Activated naive CD8-positive, alpha-beta T cell treated with anti-CD3 and anti-CD28 coated beads for 36 hours (primary cell): ENCODE measurements at places on chromosomes 7 and 10. TPM values are rescaled to one million over a fixed set of nuclear protein-coding genes. Genes with fewer than 3 reads are reported as not detected.

GRCh38 chr10:75592791-75593643, 161.6 kb downstream of the LRMDA start:
- DNase-seq = no peak

Gene ZNF511
- 77.3 TPM for total RNA-seq

DNA sequence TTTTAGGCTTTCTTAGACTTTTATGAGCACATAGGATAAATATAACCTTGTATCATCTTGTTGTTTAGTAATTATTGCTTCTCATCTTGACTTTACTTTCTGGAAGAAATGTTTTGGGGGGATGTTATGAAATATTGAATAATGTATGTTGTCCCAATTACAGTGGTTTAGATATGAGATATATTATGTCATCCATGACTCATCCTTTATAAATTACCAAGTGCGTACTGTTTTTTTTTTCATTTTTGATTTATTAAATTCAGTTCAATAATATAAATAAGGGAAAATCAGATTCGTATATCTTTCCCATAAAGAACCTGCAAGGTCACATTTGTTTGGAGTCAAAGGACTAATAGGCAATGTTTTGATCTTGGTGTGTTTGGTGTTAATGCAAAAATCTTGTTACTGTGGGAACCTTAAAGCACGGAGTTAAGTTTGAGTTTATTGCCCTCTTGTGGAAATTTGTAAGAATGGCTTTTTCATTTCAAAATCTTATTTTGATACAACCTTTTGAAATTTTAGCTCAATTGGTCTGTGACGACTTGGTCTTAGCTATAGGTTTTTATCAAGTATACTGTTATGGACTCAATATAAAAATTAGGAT, 108.6 kb downstream of the SRI start:
- DNase-seq = no peak

Gene GARIN1A
- 0.29 TPM for total RNA-seq

Gene XPNPEP1
- total RNA-seq = 96.5 TPM

Gene ARF5
- 93.6 TPM for total RNA-seq

DNA sequence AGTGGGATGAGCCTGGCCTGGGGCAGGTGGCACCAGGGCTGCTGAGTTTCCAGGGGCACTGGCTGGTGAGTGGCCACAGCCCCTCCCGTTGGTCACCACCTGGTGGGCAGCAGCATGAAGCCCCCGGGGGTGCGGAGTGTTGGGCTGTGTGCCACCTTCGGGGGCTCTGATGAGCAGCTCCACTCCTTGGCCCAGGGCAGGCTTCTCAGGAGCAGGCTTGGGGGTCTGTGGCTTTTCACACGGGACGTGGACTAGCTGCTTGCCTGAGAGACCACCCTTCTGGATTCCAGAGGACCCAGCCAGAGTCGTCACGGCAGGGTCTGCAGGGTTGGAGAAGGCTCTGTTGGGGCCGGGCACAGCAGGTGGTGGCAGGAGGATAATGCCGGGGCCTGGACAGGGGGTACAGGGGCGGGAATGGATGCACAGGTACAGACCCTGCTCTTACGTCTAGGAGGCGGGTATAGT, 193.1 kb downstream of the ADARB2 start:
- no peak for DNase-seq

GRCh38 chr10:33327751-33328150, 6.7 kb downstream of the NRP1 start:
- DNase-seq = no peak

GRCh38 chr10:60848680-60849079, 70.4 kb downstream of the CDK1 start:
- no peak for DNase-seq

DNA sequence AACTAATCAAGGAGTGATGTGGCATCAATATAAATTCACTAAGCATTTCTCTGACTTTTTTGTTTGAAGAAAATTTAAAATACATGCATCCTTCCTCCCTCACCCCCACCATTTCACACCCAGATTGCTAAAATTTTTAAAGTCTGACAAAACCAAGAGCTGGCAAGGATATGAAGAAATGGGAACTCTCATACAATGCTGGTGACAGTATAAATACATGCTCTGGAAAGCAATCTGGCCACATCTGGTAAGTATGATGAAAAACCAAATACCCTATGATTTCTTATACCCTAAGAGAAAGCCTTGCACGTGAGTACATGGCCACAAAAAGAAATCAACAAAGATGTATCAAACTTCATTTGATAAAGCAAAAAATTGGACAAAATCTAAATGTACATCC, 31.2 kb downstream of the P4HA1 start:
- DNase-seq = no peak

Gene FGL2
- 1.1 TPM for total RNA-seq

- no peak for DNase-seq
These were observed 104.3 kb downstream of the NRBF2 start for GRCh38 chr10:63237396-63237795.

DNA sequence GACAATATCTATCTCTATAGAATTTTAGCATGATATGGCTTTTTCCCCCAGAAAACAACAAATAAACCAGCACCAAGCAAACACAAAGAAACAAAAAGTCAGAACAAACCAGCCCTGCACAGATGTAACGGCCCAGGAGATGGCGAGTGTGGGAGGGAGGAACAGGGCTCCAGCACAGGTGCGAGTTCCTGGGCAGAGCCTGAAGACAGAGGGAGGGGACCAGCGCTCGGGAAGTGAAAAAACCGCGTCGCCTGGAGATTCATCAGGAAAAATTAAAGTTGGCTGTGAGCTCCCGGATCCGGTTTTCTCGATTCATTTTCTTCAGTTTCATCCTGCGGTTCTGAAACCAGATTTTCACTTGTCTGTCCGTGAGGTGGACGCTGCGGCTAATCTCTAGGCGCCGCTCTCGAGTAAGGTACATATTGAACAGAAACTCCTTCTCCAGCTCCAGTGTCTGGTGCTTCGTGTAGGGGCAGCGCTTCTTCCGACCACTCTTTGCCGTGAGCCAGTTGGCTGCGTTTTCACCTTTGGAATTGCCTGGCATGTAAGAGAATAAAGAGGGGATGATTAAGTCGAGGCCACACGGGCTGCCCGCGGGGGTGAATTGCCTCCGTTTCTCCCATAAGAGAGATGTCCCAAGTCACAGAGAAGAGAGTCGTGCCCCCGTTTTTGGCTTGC, 2.3 kb downstream of the HOXA10 start:
- no peak for DNase-seq

GRCh38 chr7:148982654-148983199, 45.6 kb downstream of the PDIA4 start:
- DNase-seq = peak; percentile 37

Gene CFTR
- total RNA-seq = not detected

DNA sequence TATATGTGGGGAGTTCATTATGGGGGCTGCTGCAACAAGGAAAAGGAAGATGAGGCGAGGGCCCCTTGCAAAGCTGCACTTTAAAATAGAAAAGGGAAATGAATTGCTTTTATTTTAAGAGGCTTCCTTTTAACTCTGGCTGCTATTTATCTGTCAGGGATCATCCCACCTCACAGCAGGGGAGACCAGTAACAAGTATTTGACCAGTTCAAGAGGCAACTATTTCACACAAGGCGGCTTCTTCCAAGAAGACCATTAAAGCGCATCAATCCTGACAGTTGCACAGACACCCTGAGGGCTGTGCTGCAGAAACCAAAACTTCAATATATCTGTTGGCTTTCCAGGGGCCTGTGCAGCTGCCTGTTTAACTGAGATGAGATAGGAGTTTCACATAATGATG, 1009.2 kb downstream of the SORCS3 start:
- DNase-seq = no peak

Gene TSPAN13
- total RNA-seq = 1.4 TPM

Gene GRM8
- not detected for total RNA-seq

DNA sequence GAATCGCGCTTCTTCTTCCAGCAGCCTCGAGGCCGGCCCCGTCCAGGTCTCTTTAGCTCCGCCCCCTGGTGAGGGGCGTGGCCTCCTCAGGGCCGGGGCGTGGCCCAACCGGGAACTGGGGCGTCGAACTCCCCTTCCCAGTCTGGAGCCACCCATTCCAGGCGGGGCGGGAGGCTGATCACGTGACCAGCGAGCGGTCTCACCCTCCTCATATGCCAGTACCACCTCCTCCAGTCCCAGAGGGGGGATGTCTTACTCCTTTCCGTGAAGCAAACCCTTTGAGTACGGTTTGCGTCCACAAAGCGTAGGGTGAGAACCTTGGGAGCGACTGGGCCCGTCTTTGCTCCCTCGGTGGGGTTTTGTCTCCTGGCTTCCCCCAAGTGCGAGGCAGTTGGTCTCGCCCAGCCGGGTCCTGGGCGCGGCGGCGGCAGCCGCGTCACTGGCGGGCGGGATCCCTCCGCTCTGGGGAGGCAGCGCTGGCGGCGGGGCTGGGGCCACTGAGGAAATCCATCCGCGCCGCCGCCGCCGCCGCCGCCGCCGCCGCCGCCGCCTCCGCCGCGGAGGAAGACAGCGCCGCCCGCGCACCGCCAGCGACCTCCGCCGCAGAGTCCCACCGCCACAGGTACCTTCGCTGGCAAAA, at the start of gene GNB2:
Gene GNB2 (plus strand): TSS at position 439 of the 640 bp plus-strand sequence. CDS start 2,526 bp downstream, outside the sequence.
- peak; percentile 98 for DNase-seq

DNA sequence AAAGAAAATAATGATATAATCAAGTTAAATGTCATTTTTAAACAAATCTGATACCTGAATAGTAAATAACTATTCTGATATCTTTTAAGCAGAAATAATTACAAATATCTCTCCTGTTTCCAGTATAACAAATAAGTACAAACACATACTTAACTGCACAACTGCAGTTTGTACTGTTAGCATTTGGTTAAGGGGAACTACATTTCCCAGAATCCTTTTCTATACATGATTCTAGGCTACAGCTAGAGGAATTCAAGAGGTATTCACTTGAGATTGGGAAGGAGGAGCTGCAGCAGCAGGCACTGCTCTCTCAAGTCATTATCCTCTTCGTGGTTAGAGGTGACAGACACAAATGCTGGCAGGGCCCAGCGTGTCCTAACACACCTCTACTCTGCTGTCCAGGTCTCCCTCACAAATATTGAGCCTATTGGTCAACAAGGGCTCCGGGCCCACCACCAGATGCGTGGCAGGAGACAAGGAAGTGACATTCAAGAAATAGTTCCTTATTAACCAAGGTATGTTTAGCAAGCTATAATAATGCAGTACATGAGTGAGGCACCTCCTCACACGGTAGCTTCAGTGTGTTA, 255.1 kb upstream of the MKLN1 start:
- no peak for DNase-seq

DNA sequence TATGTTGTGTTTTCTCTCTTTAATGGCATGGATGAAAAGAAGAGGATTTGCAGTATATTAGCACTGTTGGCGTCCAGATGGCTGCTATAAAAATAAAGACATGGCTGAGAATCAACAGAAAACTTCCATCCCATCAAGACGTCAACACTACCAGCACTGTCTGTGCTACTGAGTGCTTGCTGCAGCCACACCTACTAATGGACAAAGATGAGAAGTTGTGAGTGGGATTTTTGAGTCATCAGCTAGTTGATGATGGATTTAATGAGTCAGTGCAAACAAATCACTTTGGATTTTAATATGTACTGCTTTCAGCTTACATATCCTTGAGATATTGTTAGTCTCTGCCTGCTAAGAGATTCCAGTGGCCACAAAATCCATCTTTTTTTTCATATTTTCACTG, 631.0 kb upstream of the ANKRD30A start:
- no peak for DNase-seq

- DNase-seq = no peak
These were observed 83.5 kb upstream of the GNA12 start for GRCh38 chr7:2927592-2927991.

Gene NUTM2A
- total RNA-seq = 0.66 TPM

DNA sequence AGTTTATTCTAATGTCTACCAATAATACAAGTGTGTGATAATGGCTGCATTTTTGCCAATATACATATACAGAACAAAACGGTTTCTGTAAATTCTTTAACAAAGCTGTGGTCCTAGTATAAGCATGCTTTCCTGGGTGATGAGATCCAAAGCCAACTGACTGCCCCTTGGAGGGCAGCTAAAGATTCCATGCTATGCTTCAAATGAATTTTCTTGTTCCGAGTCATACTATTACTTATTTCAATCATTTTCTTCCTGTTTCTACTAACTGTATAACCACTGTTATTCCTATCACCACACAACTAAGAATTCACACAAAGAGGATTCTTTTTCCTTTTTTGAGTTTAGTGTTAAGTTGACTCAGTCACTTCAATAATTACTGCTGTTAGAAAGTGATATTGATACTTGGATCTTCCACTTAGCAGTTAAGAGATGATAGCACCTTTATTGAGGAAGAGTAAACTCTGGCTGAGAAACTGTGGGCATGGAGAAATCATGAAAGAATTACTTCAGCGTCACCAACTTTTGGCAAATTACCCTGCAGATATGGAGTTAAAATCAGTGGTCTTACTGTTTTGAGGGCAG, 197.5 kb downstream of the ARL4A start:
- DNase-seq = no peak

Gene HIBADH
- total RNA-seq = 18.5 TPM

Gene CHRM2
- total RNA-seq = not detected

Gene HYAL4
- total RNA-seq = not detected

GRCh38 chr10:96376483-96376882, 17.7 kb upstream of the OPALIN start:
- peak; percentile 8 for DNase-seq

DNA sequence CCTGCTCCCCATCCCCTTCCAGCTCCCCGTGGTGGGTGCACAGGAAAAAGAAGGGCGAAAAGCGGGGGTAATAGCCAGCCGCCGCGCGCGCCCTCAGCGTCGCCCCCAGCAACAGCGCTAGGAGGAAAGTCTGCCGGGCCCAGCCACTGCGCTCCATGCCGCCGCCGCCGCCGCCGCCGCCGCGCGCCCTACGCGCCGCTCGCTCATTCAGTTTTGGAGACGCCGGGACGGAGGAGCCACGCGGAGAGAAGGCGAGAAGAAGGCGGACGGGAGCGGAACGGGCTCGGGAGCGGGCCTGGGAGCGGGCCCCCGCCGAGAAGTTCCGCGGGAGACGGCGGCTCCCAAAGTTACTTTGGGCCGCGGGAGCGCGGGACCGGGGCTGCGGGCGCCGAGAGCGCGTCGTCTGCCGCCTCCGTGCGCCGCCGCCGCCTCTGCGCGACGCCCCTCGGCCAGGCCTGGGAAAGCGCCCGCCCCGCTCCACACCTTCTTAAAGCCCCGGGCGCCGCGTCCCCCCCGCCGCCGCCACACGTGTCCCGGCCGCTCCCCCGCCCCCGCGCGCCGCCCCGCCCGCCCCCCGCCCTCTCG, at the start of gene RELN:
Gene RELN (minus strand): TSS at position 459 of the 585 bp plus-strand sequence. CDS start 302 bp downstream, at position 157.
- DNase-seq = peak; percentile 11

DNA sequence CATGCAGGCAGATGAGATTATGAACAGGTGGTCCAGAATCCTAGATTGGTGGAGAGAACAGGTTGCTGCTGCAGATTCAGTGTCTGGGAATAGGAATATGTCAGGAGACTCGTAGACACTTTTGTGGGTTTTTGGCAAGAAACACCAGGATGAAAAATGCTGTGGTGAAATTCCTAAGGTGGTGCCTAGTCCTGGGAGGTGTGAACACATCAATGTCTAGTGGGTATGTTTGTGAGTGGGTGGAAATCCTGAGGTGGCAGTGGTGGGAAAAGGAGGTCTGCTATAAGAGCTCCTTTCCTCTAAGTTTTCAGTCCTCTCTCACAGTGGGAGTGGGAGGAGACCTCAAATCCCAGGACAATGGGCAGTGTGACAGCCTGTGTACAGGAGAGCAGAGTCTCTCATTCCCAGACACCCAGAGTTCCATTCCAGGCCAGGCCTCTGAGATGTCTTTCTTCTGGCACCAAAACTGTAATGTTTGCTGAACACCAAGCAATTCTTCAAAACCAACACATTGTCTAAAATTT, 5.1 kb downstream of the ERV3-1 start:
- no peak for DNase-seq
